GF-D8 (cell line): ENCODE measurements at places on chromosomes 2 and 18.

DNA sequence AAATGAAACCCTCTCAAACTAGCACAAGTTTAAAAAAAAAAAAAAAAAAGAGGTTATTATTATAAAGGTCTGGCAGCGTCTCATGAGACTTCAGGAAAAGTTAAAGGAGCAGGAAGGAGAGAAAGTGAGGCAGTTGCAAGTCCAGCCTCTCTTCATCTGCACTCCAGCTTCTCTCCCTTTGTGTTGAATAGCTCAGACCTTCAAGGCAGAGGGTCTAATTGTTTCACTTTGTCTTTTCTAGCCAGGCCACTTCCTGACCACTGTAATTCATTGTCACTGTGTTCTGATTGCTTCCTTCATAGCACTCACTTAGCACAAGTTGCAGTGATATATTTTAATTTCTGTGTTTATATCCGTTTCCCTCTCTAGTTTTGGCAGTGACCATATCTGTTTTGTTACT lies 99.9 kb downstream of the SPATS2L start:
- no peak for DNase-seq

DNA sequence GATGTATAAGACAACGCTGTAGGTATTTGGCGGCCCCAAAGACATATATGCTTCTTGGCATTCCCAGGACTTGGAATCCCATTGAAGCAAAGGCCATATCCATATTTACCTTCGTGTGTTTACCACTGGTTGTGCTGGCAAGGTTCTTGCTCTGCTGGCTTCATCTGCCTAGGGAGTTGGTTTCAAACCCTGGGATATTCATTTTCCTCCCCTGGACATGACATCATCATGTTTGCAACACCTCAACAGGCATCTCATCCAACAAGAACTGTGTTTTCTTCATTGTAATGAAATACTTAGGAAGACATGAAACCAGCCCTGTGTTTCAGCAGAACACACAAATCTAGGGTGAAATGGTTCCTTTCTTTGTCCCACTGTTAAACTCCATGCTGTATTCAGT lies 77.9 kb upstream of the PHLPP1 start:
- no peak for DNase-seq

- no peak for DNase-seq
Measured at GRCh38 chr2:15415748-15416147, 145.4 kb downstream of the NBAS start.

DNA sequence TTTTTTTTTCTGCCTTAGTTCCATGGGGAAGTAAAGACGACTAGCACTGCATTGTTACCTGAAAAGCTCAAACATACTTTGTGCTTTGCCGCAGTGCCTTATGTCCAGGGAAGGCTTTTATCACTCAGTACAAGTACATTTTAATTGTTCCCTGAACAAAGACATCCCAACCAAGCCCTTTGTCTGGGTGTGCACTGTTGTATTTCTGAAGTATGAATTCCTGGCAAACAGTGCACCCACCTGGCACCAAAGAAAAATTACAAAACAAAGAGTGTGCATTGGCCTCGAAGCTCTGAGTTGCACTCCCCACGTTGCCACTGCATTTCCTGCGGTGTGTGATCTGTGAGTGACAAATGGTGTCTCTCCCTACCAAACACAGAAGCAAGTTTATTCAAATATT lies 858.5 kb upstream of the PIK3C3 start:
- DNase-seq, result no peak

- DNase-seq, result no peak
Measured at GRCh38 chr18:8260827-8261226, 348.4 kb upstream of the RAB12 start.

DNA sequence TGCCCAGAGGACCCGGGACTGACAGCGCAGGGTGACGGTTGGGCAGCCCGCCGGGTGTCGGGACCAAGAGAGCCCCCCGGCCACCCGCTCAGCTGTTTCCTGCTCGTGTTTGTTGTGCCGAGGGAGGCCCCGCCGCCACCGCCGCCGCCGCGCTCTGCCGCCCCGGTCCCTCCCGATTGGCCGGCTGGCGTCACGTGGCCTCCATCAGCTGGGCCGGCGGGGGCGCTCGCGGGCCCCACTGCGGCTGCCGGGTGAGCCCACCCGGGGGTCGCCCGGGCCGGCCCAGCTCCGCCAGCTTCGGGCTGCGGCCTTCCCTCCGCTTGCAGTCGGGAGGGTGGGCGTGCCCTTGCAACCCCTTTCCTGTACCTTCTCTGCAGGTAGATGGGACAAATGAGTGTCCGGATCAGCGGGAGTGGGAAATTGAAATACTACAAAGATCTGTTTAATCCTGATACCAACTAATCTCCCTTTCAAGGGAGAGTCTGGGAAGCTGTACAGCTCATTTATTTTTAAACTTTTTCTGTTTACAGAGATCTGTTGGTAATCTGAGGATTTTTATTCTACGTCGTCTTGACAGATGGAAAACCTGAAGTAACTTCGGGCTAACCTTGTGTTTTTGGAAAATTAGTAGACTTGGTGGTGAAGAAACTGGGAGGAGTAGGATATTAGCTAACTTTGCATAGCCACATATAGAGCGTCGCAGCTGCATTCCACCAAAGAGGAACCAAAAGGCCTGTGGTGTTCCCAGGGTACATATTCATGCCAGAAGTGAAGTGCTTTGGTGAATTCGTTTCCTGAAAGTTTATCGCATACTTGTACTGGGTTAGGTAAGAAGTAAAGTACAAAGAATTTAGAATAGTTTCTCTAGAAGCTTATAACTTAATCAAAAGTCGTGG lies 1.2 kb downstream of the YPEL5 start:
- DNase-seq, result peak; percentile 87

DNA sequence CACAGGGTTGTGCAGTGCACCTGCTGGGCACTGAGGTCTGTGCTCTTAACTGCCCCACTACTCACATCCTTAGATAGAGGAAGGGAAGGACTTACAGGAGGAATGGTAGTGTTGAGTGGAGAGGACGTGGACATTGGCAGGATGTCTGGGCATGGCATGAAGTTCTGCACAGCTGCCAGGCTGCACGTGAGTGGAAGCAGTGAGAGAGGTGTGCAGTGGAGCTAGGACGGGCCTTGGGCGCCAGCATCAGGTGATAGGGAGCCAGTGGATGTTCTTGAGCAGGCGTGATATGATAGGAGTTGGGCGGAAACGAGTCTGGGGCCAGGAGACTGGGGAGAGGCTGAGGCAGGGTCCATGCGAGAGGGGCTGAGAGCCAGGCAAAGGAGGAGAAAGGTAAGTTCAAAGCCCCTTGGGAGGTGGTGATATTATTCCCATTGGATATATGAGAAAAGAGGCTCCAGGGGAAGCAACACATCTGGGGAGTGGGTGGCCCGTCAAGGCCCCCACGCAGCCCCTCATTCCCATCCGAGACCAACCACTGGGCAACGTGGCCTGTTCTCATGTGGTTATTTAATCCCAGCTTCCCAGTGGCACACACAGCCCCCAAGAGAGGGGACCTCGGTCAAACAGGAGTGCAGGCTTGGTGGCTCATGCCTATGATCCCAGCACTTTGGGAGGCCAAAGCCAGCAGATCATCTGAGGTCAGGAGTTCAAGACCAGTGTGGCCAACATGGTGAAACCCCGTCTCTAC lies 45.7 kb upstream of the SNED1 start:
- DNase-seq, result no peak

DNA sequence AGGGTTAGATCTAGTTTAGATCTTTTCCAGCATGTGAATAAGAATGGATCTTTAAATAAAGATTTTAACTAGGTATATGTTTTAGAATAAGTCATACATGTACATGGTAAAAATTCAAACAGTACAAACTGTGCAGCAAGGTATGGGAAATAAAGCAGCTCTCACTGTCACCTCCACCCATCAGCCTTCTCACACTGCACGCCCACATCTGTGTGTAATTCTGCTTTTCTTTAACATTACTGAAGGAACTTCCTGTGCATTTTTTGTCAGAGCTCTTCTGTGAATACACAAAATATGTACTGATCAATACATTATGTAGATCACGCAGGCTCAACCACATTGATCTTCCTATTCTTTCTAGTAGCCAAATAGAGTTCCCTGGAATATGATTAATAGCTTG lies 3.4 kb downstream of the CASP8 start:
- DNase-seq, result no peak

DNA sequence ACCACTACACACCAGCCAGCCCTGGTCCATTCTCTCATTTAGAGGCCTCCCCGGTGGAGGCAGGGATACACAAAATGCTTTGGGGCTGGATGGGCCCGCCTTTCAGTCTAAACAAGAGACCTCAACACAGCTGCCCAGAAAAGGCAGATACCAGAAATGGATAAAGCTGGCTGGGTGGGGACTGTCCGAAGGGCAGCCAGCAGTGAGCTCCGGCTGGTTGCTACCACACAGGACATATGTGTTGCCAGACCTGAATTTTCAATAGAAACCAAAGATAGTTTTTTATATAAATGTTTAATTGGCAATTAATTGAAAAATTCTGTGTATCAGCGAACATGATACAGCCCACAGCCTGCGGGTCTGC lies 1.4 kb downstream of the GPBAR1 start:
- no peak for DNase-seq

DNA sequence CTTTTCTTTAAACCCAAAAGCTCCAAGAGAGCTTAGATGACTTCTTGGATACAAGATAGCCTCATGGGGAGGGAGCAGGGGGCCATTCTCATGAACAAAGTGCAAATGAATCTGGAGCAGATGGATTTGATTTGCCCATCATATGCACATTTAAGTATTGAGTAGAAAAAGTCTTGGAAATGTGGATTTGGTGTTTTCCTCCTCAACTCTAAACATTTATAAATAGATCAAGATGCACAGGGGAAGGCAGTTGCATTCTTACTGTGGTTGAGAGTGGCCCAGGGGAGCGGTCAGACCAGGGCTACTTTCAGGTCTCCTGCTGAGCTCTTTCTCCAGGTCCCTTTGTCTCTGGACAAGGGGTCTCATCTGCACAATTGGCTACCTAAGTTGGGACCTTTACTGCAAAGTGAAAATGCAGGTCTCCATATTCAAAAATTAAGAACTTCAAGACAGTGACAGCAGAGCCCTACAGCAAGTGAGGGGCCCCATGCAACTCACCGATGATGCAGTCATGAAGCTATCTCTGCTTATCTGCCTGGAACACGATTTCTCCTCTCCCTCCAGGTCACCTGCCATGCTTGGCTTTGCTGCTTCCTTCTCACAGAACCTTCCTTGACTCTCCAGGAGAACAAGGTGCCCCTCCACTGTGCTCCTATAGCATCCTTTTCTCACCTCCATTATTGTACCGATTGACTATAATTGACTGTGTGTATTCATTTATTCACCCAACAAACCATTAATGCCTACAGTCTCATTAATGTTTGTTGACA lies 145.4 kb downstream of the LPIN1 start:
- no peak for DNase-seq

GRCh38 chr18:12659904-12660605 lies 2.1 kb upstream of the SPIRE1 start:
- DNase-seq, result no peak

- no peak for DNase-seq
Measured at GRCh38 chr2:101900375-101900774, 91.4 kb upstream of the IL1R2 start.

GRCh38 chr18:50055488-50055887 lies 139.5 kb downstream of the MYO5B start:
- no peak for DNase-seq

GRCh38 chr2:48001498-48001897 lies 95.2 kb upstream of the FBXO11 start:
- no peak for DNase-seq

DNA sequence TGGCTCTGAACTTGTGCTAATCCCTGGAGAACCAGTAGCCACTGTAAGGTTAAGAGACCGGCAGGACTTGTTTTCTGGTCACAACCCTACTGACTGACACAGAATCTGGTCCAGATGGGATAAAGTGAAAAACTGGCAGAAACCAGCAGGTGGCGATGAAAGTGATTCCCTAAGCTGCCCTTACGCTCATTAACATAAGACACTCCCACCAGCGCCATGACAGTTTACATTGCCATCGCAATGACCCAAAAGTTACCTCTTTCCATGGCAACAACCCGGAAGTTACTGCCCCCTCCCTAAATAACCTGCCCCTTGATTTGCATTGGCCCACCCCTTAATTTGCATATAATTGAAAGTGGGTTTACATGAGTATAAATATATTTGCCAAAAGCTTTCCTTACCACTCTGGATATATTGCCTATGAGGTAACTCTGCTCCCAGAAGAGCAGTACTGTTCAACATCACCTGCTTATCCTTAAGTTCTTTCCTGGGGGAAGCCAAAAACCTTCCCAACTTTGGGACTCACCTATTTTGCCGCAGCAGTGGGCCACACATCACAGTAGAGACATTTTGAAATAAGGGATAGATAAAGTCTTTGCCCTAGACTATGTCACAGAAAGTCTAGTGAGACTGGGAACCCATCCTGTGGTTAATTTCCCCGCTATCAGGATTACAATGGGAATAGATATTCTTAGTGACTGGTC lies 35.8 kb upstream of the AFF3 start:
- no peak for DNase-seq

DNA sequence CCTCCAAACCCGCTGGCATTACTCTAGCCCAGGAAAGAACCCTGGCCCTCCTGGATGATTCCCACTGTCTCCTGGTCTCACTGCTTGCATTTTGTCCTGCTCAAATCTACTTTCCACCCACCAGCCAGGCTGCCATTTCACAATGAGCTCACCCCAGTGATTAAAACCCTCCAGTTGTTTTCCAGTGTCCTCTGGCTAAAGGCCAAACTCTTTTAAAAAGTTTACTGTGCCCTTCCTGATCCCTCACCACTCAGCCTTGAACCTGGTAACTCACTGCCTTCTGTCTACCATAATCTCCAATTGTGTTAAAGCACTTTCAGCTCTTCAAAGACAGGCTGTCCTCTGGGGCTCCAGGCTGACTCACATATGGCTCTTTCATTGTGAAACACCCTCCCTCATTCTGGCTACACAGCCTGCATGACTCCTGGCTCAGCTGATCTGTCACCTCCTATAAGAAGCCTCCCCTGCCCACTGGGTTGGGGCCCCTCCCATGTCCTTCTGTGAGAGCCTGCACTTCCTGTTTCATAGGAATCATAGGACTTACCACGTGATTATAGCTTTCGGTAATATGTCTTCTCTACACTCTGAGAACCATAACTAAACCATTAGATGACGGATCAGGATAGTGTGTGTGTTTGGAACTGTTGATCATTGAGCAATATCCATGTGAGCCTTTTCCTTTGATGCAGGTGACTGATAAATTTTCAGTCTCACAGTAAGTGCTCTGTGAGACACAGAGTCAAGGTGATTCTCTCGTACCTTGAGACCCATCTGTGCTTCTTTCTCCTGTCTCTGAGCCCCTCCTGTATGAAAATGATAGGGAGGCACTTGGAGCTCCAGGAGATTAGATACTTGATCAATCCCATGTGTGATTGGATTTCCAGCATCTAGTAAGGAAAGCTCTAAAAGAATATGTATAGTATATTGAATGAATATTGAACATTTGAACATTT lies 590.8 kb upstream of the ID2 start:
- DNase-seq, result no peak

- DNase-seq, result no peak
Measured at GRCh38 chr2:165287094-165287778, 48.0 kb downstream of the SCN2A start.

- no peak for DNase-seq
Measured at GRCh38 chr2:6771634-6772611, 93.8 kb downstream of the CMPK2 start.

GRCh38 chr2:235964787-235965390 lies 203.3 kb downstream of the GBX2 start:
- DNase-seq, result no peak

- no peak for DNase-seq
Measured at GRCh38 chr2:216909541-216910210, 49.8 kb upstream of the TNP1 start.

GRCh38 chr2:20052229-20052851 lies 912 bp upstream of the LAPTM4A start:
- DNase-seq, result no peak
